ENCODE measurements at places on chromosomes 3 and 15.
A peak's percentile ranks its signal among the peaks of the same experiment; 100 is the strongest.

DNA sequence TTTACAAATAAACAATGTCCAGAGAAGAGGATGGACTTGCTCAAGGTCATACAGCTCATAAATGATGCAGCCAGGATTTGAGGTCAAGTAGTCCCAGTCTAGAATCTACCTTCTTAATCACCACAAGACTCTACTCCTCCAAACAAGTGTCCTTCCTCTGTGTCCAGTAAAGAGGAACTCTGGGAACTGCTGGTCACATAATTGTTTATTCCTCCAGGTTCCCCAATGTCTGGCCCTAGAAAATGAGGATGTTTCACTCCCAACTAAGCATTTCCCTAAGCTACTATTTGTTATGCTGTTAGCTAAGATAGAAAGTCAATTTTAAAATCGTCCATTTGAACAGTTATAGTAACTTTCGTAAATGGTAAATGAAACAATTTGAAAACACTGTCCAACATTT, 192.4 kb downstream of the FHIT start:
- no peak for DNase-seq

GRCh38 chr3:151085889-151086483, 522 bp downstream of the MED12L start:
- DNase-seq = no peak

DNA sequence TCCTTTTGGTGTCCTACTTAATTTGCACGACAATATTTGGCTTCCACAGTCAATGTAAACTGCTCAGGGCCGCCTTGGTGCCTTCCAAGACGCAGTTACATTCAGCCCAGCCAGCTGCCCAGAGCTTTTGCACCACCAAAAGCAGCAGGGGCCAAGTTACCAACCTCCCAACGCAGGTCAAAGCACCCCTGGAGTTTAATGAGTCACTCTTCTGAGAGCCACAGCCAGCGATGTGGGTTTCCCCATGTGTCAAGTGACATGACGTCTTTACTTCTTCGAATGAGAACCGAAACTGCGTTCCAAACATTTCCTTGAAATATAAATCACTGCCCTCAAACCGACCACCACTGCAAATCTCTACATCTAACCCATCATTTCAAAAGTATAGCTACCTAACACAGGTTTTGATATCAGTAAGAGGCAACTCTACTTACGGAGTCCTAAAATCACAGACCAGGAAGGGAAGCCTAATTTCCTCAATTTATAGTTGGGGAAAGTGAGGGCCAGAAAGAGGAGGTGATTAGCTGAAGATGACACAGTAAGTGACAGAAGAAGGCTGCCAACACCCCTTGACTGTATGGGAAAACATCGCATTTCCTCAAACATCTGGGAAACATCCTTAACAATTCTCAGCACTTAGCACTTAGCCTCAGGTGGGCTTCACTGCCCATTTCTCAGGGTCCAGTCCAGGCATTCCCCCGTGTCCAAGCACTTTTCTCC, 24.5 kb downstream of the MB21D2 start:
- DNase-seq = peak; percentile 90

DNA sequence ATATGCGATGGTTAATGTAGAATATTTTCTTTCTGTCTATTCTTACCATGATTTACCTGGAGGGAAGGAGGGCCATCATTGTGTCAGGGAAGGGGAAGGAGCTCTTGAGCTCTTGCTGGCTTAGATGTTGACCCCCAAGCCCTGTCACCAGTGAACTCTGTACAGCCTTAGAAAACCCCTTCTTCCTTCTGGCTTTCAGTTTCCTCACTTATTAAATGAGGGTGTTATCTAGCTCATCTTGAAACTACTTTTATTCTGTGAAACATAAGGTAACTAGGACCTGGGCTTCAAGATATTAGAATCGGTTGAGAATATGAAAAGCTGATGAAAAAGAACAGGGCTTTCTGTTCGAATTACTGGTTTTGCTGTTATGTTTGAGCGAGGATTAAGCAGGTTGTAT, 25.1 kb upstream of the UTS2B start:
- DNase-seq = no peak

- DNase-seq = no peak
These were observed 1092.5 kb upstream of the EPHA6 start for GRCh38 chr3:95721938-95722337.

DNA sequence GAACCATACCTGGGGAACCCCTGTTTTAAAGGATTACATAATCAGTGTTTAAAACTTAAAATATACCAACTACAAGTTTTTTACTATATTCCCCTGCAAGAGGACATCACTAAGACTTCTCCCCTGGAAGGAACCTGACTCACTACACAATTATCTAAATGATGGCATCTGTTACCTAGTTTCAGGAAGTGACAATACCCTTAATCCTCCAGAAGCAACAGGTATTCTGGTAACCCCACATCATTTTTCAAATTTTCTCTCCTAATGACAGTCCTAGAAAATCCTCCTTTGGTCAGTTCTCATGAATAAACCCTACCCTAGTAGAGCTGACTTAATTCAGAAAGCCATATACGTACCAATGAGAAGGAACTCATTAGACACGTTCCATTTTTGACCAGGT, 78.4 kb downstream of the RFX7 start:
- DNase-seq = no peak

GRCh38 chr15:77418391-77418965, 1.4 kb downstream of the PEAK1 start:
- peak; percentile 61 for DNase-seq

GRCh38 chr3:136750209-136750896, 1.8 kb downstream of the STAG1 start:
- DNase-seq = no peak

- DNase-seq = no peak
These were observed 4.1 kb downstream of the ARID3B start for GRCh38 chr15:74545086-74545485.

DNA sequence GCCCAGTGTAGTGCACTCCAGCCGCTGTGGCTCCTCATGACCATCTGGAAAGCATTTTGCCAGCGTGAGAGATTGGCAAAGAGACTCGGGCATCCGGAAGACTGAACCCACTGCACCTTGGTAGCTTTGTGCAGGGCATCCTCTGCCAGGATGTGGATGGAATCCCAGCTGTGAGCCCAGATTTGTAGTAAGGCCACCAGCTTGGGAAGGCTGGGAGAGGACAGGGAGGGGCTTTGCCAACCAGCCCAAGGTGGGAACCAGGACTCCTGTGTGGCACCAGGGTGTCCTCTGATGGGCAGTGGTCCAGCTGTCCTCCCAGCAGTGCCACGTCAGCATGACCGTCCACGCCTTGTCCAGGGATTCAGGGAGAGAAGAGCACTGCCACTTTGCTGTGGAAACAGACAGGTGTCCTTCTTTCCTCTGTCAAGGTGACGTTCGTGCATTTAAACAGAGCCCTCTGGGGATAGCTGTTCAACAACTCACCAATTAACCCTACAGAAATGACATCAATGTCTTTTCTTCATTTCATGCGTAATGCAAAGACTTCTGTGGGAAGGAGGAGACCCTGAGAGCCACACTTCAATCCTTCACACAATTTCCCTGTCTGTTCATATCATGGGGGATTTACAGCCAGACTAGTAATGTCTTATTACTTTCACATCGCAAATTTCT, 19.1 kb downstream of the KLF15 start:
- no peak for DNase-seq

GRCh38 chr15:101313041-101313761, 18.2 kb upstream of the SNRPA1 start:
- DNase-seq = no peak

DNA sequence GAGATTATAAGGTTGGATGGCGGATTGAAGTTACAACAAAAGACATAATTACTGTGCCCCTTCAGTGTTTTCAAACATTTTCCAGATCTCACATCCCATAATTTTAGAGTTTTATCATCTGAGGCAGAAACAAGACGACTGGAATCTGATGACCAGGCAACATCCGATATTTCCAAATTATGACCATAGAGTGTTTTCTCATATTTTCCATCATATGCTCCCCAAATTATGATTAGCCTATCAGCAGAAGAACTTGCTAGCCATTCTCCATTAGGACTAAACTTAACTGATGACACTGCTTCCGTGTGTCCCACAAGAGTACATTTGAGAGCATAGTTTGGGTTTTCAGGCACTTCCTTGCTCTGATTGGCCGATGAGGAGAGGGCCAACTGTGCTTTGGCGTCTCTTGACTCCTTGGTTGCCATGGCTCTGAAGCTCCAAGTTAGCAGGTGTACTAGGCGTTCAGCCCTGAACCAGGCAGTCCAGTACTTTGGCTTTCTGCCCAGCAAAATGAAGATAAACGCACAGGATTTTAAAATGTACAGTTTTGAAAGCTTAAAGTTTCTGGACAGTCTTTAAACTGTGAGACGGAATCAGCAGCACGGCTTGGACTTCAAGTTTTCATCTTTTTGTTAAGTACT, 638 bp downstream of the WDR5B start:
- peak; percentile 21 for DNase-seq

GRCh38 chr15:41465822-41466421, 27.8 kb upstream of the ITPKA start:
- DNase-seq = peak; percentile 54

GRCh38 chr3:71372911-71373637, 210.5 kb downstream of the FOXP1 start:
- no peak for DNase-seq

DNA sequence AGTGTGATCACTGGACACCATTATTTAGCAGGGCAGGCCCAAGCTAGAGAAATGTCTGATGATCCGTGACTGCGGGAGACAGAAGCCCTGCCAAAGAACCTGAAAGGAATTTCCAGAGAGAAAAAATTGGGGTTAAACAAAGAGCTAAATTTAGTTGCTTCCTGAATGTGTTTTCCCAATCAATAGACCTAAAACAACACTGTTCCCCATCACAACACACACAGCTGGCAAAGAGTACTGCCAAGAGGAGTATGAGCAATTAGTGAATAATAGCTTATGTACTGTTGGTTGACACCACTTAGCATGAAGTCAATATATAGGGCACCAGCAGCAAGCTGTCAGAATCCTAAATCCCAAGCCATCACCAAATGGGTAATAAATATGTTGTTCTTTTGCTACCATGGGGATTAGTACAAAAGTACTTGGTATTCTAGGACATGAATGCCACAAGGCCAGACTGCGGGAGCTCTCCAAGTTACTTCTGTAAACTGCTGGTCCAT, 35.7 kb downstream of the CLK3 start:
- DNase-seq = no peak

DNA sequence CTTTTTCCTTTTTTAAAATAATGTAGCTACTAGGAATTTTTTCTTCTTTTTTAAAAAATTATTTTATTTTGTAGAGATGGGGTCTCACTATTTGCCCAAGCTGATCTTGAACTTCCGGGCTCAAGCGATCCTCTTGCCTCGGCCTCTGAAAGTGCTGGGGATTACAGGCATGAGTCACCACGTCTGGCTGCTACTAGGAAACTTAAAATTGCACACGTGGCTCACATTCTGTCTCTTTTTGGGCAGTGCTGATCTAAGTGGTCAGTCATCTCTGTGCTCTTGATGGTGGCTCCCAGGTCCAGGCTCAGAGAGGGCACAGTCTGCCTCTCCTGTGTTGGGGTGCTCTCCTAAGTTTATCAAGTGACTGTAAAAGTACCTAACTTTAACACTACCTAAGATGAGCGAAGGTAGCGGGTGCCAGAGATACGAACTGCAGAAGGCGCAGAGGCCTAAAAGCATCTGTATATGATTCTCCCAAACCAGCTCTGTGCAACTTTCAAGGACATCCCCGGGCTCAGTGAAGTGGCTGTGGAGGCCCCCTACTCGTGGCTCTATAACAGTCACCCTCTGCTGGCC, 52.9 kb upstream of the SEC13 start:
- DNase-seq = peak; percentile 62

- peak; percentile 94 for DNase-seq
These were observed 32.7 kb downstream of the SMAD3 start for GRCh38 chr15:67097930-67098740.

GRCh38 chr15:66933932-66934867, 131.2 kb upstream of the SMAD3 start:
- DNase-seq = no peak

DNA sequence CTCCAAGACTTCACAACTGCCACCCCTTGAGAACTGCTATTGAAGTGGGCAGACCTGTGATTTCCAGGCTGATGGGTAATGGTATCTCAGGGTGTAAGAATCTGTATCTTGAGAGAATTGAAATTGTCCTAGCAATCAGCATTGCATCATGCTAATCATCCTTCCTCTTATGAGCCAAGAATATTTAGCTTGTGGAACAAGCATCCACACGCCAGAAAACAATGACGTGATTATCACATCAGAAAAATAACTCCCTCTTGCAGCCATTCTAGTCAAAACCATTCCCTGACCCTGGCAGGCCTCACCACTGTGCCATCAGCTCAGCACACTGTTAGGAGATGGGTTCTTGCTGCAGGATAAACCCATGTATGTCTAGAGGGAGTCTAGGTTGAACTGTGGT, 6.7 kb downstream of the BCL2L10 start:
- no peak for DNase-seq

DNA sequence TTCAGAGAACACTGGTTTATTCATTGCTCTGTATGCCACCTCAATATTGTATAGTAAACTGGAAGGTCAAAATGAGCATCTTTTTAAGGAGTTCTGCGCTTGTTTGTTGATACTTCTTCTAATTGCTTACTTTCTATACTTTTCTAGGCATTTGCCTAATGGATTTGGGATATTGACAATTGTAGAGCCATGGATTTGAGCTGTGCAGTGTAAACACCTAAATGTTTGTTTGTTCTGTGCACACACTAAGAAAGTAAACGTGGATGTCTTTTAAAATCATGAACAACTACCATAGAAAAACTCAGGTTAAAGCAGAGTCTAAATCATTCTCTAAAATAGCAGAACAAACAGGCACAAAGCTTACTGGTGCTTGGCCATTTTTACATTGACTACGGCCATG, 436.6 kb upstream of the GBE1 start:
- DNase-seq = no peak

DNA sequence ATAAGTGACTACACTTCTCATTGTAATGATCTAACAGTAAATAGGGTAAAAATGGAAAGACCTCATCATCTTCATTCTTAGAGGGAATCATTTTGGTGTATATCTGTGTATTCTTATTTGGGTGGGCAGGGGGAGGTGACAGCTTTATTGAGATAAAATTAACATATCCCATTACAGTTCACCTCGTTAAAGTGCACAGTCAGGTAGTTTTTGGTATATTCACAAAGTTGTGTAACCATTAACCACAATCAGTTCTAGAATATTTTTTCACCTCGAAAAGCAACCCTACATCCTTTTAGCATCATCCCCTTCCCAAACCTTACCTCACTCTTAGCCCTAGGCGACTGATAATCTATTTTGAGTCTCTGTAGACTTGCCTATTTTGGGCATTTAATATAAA, 8.1 kb downstream of the PIAS1 start:
- DNase-seq = no peak
